Sigmoid colon (tissue), 7 donors: ENCODE measurements at places on chromosomes 6 and 20. TPM values are rescaled to one million over a fixed set of nuclear protein-coding genes. Genes with fewer than 3 reads are reported as not detected.

DNA sequence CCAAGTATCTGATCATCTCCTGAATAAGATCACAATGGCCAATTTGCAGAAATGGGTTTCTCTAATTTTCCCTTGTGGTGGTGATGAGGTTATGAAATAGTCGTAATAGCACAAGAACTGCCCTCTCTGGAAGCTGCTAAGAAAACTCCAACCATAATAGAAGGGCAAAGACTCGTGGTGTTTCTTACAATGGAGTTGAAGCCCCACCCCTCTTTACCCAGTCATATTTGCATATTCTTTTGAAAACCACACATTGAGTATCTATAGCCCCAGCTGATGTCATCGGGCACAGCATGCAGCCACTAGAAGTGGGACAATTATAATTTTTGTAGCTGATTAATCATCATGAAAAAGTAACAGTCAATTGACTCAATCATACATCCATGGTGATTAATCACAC lies 452.1 kb upstream of the POU3F2 start:
- H3K27ac ChIP-seq: no peak overlapping the region
- no peaks in the 10 kb centered on the region for H3K36me3 ChIP-seq
- DNase-seq: no peak
- no peak overlapping the region for H3K4me3 ChIP-seq
- no peaks in the 10 kb centered on the region for H3K4me1 ChIP-seq

- H3K27me3 ChIP-seq: no peaks in the 10 kb centered on the region
- H3K27ac ChIP-seq: no peak overlapping the region
- no peaks in the 10 kb centered on the region for H3K36me3 ChIP-seq
- H3K4me1 ChIP-seq: peaks cover 10% of the 10 kb centered on the region
Measured at GRCh38 chr6:84687431-84687830, 77.0 kb downstream of the TBX18 start.

DNA sequence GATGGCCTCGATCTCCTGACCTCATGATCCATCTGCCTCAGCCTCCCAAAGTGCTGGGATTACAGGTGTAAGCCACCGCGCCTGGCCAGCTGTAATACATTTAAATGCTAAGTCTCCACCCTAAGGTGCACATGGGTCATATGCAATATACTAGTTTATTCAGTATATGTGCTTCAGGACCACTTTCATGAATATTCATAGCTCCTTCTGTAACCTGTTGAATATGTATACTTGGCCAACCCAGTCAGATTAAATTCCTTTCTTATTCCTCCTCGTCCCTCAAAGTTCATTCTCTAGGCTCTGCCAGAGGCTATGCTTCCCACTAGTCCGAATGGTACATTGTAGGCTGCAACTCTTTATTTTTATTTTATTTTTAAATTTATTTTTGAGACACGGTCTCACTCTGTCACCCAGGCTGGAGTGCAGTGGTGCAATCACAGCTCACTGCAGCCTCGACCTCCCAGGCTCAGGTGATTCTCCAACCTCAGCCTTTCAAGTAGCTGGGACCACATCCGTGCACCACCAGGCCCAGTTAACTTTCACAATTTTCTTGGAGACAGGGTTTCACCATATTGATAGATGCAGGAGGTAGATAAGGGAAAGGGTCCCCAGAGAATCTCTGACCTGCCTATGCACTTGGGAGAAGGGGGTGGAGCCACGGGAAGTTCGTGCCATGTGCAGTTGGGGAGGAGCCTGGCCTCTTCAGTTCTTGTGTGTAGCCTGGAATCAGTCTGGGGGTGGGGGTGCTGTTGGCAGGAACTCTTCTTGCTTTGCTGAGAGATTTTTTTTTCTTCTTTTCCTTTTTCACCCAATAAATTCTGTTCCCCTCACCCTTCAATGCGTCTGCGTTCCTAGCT lies 41.3 kb upstream of the DDR1 start:
- H3K27me3 ChIP-seq: no peaks in the 10 kb centered on the region
- DNase-seq: no peak
- H3K27ac ChIP-seq: no peak overlapping the region
- H3K4me3 ChIP-seq: no peak overlapping the region

DNA sequence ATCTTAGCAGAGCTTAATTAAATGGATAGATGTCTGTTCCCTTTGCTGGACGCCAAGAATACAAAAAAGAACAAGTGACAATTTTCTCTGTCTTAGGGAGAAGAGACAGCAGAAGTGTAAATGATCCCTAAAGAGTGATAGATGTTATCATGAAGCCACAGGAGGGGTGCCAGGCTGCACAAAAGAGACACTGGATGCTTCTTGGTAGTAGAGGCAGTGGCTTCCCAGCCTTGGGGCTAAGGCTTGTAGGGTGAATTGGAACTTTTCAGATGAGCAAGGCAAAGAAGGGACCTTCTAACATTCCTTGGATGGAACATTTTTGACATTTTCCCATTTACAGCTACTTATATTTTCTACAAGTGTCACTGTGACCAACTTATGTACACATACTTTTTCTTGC lies 58.0 kb downstream of the CCN2 start:
- H3K4me1 ChIP-seq: no peaks in the 10 kb centered on the region
- DNase-seq: no peak
- H3K27me3 ChIP-seq: no peaks in the 10 kb centered on the region
- no peak overlapping the region for H3K27ac ChIP-seq
- no peak overlapping the region for H3K4me3 ChIP-seq

GRCh38 chr6:117229870-117230269 lies 35.5 kb upstream of the VGLL2 start:
- no peak overlapping the region for H3K27ac ChIP-seq
- no peaks in the 10 kb centered on the region for H3K27me3 ChIP-seq
- H3K36me3 ChIP-seq: no peaks in the 10 kb centered on the region
- H3K4me1 ChIP-seq: peaks cover 7% of the 10 kb centered on the region

DNA sequence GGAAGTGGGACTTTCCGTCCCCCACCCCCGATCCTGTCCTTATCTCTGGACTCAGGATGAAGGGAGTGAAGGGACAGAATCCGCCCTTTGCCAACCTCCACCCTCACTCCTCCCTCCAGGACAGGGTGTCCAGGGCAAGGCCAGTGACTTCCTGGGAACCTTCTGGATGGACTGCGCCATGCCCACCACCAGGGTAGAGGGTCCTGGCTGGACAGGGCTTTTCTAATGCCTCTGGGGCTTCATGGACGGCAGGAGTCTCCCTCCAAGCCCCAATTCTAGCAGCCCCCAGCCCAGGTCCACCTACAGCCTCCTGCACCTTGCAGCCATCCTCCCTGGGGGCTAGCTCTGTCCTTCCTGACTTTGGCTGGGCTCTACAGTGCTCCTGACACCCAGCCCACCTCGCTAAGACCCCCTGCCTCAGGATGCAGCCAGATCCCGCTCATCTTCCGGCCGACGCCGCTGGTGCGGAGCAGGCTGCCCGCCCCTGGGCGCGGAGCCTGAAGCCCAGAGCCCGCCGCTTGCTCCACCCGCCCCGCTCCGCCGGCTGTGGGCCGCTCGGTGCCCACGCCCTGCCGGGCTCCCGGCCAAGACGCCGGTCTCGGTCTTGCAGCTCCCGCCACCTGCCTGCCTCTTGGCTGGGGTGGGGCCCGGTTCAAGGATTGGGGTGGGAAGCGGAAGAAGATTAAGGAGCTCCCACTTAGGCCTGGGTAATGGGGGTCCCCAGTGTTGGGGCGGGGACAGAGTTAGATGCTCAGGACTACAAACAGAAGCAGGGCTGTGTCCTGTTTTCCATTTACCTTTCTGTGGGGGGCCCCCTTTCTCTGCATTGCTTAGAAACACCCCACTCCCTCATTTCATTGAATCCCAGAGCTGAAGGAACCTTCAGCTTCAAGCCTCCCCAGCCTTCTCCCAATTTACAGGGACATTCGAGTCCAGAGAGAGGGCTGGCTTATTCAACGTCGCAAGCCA lies 72.8 kb downstream of the MDGA1 start:
- no peak overlapping the region for H3K27ac ChIP-seq
- H3K27me3 ChIP-seq: no peaks in the 10 kb centered on the region
- no peaks in the 10 kb centered on the region for H3K36me3 ChIP-seq
- DNase-seq: no peak
- peaks cover 11% of the 10 kb centered on the region for H3K4me1 ChIP-seq

DNA sequence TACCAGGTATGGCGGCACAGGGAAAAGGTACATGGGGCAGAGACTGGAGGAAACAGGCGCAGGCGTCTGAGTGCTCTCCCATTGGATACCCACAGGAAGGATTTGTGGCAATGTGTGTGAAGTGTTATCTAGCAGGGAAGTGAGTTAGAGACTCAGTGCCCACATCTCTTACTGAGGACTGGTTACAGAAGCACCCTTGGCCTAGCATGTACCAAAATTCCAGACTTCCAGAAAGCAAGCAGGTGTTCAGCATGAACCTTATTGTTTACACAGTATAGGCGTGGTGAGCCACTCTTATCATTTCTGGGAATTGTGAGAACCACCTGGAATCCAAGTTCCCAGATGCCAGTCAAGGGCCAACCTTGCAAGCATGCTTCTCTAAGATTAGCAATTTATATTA lies 14.2 kb downstream of the MANBAL start:
- DNase-seq: peak; percentile 25
- no peaks in the 10 kb centered on the region for H3K27me3 ChIP-seq
- no peak overlapping the region for H3K27ac ChIP-seq
- no peaks in the 10 kb centered on the region for H3K4me1 ChIP-seq

- H3K4me1 ChIP-seq: no peaks in the 10 kb centered on the region
- no peaks in the 10 kb centered on the region for H3K36me3 ChIP-seq
- no peak overlapping the region for H3K4me3 ChIP-seq
- H3K27me3 ChIP-seq: no peaks in the 10 kb centered on the region
Measured at GRCh38 chr6:134943522-134944111, 6.3 kb downstream of the ALDH8A1 start.

DNA sequence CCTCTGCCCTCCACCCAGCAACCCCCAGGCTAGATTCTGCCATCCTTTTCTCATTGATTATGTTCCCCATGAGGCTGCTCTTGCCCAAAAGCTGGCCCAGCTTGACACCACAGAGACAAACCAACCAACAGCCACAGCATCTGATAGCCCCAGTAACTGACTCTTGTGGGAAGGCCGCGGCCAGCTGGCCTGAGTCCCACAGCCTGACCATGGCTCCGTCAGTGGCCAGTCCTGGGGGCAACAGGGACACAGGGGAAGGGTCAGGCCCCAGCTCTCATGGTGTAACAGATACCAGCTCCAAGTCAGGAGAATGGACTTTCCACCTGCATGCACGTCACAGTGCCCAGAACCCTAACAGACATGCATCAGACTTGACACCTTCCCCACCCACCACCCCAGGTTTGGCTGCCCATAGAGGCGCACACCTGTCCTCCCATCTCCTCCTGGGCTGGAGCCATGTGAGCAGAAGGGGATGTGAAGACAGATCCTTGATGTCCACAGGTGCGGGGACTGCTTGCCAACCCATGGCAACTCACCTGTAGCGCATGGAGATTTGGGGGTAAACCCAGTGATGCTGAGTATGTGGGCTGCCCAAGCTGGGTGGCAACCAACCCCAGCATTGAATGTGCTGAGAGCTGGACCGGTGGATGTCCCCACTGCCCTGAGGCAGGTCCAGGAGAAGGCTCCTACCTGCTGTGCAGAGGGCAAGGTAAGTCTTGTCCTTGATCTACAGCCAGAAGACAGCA lies 18.8 kb downstream of the RIPOR3 start:
- no peak overlapping the region for H3K27ac ChIP-seq
- no peak for DNase-seq
- no peak overlapping the region for H3K4me3 ChIP-seq

DNA sequence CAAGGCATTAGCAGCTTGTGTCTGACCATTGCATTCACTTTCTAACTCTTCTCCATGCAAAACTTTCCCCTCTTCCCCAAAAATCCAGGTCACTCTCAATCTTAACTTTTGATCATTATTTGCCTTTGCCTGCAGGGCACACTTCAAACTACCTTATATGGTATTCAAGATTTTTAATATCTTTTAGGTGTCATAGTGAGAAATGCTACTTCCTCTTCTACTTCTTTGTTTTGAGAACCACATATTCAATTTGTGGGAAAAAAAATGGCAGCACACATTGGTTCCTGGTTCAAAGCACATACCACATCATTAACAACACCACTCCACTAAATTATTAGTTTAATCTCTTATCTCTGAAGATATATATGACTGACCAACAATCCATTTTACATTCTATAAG lies 1267.0 kb upstream of the CITED2 start:
- H3K27ac ChIP-seq: no peak overlapping the region
- H3K4me3 ChIP-seq: no peak overlapping the region
- H3K36me3 ChIP-seq: no peaks in the 10 kb centered on the region
- H3K27me3 ChIP-seq: no peaks in the 10 kb centered on the region
- no peak for DNase-seq
- peaks cover 9% of the 10 kb centered on the region for H3K4me1 ChIP-seq

- DNase-seq: no peak
- no peaks in the 10 kb centered on the region for H3K27me3 ChIP-seq
- H3K36me3 ChIP-seq: no peaks in the 10 kb centered on the region
- H3K4me1 ChIP-seq: peaks cover 77% of the 10 kb centered on the region
Measured at GRCh38 chr6:7159790-7160525, 52.2 kb downstream of the RREB1 start.

GRCh38 chr6:122028933-122029522 lies 370.4 kb upstream of the HSF2 start:
- DNase-seq: no peak
- no peaks in the 10 kb centered on the region for H3K27me3 ChIP-seq
- no peak overlapping the region for H3K4me3 ChIP-seq
- no peaks in the 10 kb centered on the region for H3K4me1 ChIP-seq
- no peaks in the 10 kb centered on the region for H3K36me3 ChIP-seq

- H3K36me3 ChIP-seq: peaks cover 7% of the 10 kb centered on the region
- H3K27ac ChIP-seq: no peak overlapping the region
- H3K27me3 ChIP-seq: no peaks in the 10 kb centered on the region
- no peak for DNase-seq
- no peak overlapping the region for H3K4me3 ChIP-seq
Measured at GRCh38 chr6:33732817-33733708, 13.6 kb downstream of the IP6K3 start.

Gene SNAP25
- 5.1 TPM for total RNA-seq

Gene CPNE5
- total RNA-seq: 2.1 TPM

GRCh38 chr6:15499125-15499524 lies 163.7 kb downstream of the DTNBP1 start:
- H3K36me3 ChIP-seq: no peaks in the 10 kb centered on the region
- no peaks in the 10 kb centered on the region for H3K27me3 ChIP-seq
- H3K27ac ChIP-seq: no peak overlapping the region
- H3K4me3 ChIP-seq: no peak overlapping the region

Gene OR2B6
- total RNA-seq: not detected

Gene C6orf47
- 25.0 TPM for total RNA-seq

Gene COL21A1
- 62.5 TPM for total RNA-seq

- no peak overlapping the region for H3K4me3 ChIP-seq
- DNase-seq: no peak
- no peaks in the 10 kb centered on the region for H3K27me3 ChIP-seq
- no peaks in the 10 kb centered on the region for H3K36me3 ChIP-seq
- no peaks in the 10 kb centered on the region for H3K4me1 ChIP-seq
Measured at GRCh38 chr6:122063076-122063475, 336.4 kb upstream of the HSF2 start.

Gene ZNF831
- total RNA-seq: 0.27 TPM

DNA sequence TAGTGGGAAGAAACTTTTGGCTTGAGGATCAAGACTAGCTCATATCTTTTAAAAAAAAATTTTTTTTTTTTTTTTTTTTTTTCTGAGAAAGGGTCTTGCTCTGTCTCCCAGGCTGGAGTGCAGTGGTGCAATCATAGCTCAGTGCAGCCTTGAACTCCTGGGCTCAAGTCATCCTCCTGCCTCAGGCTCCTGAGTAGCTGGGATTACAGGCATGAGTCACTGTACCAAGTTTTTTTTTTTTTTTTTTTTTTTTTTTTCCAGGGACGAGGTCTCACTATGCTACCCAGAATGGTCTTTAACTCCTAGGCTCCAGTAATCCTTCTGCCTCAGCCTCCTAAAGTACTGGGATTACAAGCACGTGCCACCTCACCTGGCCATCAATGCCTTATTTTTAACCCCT lies 27.9 kb downstream of the GCLC start:
- no peaks in the 10 kb centered on the region for H3K4me1 ChIP-seq
- peaks cover 36% of the 10 kb centered on the region for H3K36me3 ChIP-seq
- H3K27ac ChIP-seq: no peak overlapping the region
- H3K4me3 ChIP-seq: no peak overlapping the region
- no peak for DNase-seq
